Astrocyte of the spinal cord (primary cell): ENCODE measurements at places on chromosomes 12 and 14.

- no peak for DNase-seq
Measured at GRCh38 chr14:73802431-73803188, 49.0 kb upstream of the PTGR2 start.

GRCh38 chr12:101018540-101018939 is 191.5 kb downstream of the SLC5A8 start:
- DNase-seq, result peak; percentile 92

DNA sequence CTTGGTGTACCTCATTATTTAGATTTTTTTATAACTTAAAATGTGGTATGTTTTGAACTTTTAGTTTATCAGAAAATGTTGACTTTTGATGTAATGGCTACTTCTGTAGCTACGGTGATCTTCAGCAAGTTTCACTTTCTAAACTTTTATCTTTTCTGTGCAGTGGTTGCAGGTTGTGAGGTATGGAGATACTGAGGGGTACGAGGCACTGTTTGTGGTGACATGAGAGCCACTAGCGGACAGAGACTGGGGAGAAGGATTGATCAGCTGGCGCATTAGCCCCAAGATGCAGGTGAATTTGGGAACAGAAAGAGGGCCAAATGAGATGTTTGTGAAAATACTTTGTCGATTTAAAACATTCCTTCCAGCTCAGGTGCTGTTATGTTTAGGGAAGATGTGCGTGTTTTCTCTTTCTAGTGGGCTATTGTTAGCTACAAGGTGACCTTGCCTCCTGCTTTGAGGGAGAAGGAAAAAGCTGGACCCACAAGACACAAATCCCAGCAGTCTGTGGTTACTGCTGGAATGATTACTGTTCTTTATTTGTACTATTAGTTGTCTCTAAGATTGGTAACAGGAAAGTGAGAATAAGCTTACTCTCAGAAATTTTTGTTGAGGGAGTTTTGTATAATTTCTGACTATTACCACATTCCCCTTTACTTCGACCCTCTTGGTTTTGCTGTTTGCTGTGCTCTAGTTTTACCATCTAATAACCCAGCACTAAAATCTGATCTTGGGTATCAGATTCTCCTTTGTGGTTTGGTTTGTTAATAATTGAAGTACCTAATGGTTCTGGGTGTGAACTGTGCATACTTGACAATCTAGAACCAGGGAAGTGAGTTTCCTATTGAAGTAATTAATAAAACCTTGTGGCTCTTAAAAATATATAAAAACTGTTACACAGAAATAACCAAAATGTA is 61.7 kb downstream of the FBXO34 start:
- DNase-seq, result peak; percentile 51

GRCh38 chr12:27351476-27351875 is 18.8 kb downstream of the BMAL2 start:
- no peak for DNase-seq

DNA sequence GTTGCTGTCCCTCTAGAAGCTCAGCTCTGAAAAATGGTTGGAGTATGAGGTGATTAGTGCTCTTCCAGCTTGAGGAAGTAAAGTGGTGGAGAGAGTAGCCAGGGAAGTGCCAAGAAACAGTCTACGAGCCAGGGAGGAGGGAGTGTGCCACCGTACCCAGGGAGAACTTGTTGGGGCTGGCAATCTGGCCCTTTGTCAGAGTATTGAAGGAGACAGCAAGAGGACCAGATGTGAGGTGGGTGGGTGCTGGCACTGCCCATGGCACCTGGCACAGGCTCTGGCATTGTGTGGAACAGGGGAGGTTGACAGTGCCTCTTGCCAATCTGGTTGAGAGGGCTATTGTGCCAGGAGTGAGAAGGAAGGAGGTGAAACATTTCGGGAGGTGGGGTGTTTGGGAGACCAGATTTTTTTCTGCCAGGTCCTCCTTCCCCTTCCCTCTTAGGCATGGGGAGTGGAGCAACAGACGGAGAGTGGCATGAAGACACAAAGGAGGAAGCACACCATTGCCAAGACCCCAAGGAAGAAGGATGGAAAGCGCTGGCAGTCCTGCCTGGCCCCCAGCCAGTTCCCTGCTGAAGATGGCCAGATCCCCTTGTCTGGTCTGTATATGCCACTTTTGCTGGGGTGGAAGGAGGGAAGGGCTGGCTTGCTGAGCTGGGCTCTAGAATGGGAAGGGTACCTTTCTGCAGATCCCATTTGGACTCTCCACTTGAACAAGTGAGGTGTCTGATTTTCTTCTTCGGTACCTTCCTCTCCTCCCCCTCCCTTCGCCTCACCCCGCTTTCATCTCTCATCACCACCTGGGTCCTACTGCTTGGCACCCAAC is 37.5 kb downstream of the ZFHX2 start:
- no peak for DNase-seq

- no peak for DNase-seq
Measured at GRCh38 chr12:112961074-112961473, 17.2 kb upstream of the OAS2 start.

DNA sequence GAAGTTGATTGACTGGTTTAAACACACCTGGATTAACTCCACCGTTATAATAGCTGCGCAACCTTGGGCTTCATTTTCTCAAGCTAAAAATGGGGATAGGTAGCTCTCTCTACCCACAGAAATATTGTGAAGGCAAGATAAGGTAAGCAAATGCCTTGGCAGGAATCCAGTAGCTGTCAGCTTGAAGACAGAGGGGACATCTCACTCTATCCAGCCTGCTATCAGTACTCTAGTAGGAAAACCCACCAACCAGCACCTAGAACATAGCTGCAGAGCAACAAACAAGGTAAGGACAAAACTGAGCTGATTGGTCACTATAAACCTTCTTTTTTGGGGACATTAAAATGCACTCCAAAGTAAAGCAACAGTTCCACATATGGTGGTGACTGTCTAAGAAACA is 7.7 kb downstream of the CSRP2 start:
- DNase-seq, result no peak

GRCh38 chr12:31260840-31261239 is 65.1 kb downstream of the SINHCAF start:
- DNase-seq, result no peak

GRCh38 chr12:3149515-3150307 is 72.5 kb downstream of the TSPAN9 start:
- no peak for DNase-seq

DNA sequence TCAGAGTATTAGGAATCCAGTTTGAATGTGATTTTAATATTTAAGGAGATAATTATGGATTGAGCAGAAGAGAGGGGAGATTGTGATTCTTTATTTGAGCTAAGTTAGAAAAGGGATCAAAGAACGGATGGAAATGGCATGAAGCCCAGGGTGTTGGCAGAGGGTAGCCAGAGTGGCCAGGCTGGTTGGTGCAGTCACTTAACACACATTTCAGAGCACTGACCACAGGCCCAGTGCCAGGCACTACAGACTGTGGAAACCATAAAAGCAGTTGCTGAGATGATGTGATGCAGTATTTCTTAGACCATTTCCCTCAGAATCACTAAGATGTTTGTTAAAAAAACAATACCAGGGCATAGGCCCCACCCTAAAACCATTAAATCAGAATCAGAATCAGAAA is 167.7 kb upstream of the AMIGO2 start:
- peak; percentile 31 for DNase-seq

DNA sequence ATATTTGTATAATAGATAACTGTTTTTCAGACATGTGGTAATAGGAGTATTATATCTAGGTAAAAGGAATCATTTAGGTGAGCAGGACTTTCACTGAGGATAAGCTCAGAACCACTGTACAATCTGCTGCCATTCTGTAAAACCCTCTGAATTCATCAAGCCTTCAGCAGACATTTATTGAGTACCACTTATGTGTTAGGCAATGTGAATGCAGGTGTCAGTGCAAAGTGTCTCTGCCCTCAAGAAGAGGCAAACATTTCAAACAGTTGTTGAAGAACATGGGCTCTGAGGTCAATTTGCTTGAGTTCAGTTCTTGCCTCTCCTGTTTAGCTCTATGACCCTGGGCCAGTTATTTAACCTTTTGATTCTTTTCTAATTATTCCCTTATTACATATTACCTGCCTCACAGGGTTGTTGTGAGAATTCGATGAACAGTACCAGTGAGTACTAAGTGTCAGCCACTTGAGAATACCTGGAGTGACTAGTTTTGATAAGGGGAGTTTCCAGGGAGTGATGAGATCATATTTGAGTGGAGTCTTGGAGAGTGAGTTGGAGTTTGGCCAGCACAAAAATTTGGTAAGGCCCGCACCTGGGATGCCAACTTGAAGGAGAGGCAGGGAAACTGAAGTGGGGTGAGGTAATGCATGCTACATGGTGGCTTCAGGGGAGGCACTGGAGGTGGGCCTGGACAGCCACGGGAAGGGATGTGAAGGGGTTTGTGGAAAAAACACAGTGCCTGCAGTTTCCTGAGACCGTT is 33.7 kb downstream of the RASSF8 start:
- no peak for DNase-seq

GRCh38 chr12:124938108-124938507 is 23.7 kb upstream of the UBC start:
- DNase-seq, result no peak

DNA sequence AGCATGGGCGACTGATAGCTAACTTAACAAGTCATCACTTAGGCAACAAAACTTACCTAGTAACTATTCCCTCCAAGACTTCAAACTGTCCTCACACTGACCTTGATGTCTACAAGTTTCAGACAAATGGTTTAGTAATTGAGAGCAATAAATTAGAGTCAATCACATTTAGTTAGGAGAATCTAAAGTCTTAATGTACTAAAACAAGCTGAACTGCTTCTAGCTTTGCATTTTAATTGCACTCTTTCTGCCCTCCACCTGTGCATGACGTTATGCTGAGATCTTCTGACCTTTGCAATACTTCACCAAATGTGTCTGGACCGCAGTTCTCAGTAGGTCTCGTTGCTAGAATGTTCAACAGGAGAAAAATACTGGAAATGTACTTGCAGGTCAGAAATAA is 158.0 kb downstream of the PIK3C2G start:
- DNase-seq, result no peak

DNA sequence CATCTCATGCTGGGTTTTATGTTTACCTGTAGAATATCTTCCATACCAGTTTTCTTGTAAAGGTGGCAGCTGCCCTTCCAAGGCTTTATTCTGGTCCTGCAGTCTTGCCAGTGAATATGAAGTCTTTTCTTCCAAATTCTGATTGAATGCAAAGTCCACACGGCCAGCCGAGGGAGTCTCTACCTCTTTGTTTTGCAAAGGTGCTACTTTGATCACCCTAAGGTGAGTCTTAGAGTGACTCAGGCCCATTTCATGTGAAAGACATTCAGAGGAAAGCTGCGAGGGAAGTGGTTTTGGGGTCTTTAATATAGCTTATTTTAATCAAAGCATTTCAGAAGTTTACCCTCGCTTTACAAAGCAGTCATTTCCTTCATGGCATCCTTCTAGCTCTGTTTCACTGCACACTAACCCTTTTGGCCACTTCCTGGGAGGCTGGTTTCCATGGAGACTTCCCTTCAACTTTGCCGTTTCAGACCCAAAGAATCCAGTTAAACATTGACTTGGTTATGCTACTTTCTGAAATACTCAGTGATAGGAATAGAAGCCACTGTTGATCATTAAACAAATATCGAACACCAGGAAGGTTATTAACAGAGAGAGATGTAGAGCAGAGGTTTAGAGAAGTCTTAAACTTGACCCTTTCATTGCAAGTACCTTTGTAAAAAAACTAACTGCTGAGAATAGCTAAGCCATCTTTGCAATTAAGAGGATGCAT is at the start of gene CCDC198:
Gene CCDC198, minus strand, starts transcription at position 391 of the 715 bp plus-strand sequence. Its CDS starts 142 bp downstream, at position 249.
- DNase-seq, result peak; percentile 46

DNA sequence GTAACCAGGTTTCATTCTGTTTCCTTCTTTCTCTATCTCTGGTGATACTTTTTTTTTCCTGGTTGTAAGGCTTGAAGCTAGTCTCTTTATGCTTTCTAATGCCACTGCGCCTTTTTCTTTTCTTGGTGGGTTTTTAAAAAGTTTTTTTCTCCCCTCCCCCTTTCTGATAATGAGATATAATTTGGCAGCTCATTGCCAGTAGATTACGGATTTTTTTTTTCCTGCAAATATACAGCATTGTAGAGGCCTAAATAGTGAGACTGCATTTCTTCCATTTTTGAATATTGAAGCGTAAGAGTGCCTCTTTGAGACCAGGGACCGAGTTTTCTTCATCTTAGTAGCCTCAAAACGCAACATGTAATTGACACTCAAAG is 1.1 kb downstream of the PAPOLA start:
- DNase-seq, result peak; percentile 8

DNA sequence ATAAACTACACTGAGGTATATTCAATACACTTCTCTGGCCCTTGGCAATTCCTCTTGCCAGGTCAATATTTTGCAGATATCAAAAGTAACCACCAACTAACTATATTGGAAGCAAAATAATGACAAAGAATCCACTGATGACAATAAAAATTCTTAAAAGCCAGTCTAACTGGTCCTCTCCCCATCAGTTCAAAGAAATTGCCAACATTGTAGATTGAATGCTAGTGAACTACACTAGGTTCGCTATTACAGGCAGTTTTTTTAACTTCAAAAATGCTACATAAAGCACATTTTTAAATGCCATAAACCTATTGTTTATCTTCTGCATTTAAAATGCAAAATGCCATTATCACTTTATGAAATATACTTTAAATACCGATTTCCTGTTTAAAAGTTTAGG is 4.0 kb downstream of the CDK17 start:
- DNase-seq, result no peak

- peak; percentile 33 for DNase-seq
Measured at GRCh38 chr14:74562515-74563232, 49.4 kb downstream of the LTBP2 start.

DNA sequence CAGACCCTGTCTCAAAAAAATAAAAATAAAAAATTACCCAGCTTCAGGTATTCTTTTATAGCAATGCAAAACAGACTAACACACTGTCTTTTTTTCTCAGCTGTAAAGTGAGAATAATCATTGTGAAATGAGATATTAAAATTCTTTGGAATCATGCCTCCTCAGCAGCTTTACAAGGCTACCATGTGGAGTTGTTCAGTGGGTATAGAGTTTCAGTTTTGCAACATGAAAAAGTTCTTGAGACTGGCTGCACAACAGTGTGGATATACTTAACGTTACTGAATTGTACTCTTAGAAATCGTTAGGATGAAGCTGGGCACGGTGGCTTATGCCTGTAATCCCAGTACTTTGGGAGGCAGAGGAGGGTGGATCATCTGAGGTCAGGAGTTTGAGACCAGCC is 15.7 kb upstream of the MAPKAPK5 start:
- DNase-seq, result no peak
